Left ventricle myocardium inferior (tissue), 1 donor: ENCODE measurements at places on chromosomes 11 and 22. TPM values are rescaled to one million over a fixed set of nuclear protein-coding genes. Genes with fewer than 3 reads are reported as not detected.
A peak's percentile ranks its signal among the peaks of the same experiment; 100 is the strongest.

DNA sequence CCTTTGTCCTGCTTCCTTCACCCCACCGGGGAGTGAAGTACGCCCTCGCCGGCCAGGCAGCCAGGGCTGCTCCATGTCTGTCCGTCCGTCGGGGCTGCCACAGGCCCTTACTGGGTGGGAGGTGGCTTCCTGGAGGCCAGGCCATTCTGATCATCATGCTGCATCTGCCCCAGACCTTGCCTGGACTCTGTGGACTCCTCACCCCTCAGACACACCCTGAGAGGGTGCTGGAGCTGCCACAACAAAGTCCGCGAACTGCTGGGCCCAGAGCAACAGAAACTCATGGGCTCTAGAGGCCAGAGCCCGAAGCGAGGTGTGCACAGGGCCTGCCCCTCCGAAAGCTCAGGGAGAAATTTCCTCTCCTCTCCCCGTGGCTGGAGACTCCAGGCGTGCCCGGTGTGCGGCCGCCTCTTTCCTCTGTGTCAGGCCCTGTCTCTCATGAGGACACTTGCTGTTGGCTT is 124.2 kb downstream of the KCNQ1OT1 start:
- peak; percentile 11 for DNase-seq

- no peak for DNase-seq
Measured at GRCh38 chr11:27563201-27563600, 56.6 kb upstream of the LIN7C start.

- no peak for DNase-seq
Measured at GRCh38 chr11:121483805-121484480, 31.2 kb upstream of the SORL1-AS1 start.

GRCh38 chr11:129374993-129375750 is 476 bp upstream of the BARX2 start:
- no peak for DNase-seq

DNA sequence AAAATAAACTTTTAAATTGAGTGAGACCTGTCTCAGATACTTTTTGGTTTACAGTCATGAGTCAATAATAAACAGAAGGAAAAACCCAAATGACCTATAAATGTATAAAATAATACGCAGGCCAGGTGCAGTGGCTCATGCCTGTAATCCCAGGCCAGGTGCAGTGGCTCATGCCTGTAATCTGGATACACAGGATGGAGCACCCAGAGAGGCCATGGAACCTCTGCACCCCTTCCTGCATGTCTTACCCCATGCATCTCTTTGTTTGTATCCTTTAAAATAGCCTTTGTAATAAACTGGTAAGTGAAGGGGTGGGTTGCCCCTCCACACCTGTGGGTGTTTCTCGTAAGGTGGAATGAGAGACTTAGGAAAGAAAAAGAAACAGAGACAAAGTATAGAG is 8.9 kb upstream of the PLAAT4 start:
- DNase-seq, result no peak

- no peak for DNase-seq
Measured at GRCh38 chr11:44382118-44382517, 72.2 kb upstream of the ALX4 start.

DNA sequence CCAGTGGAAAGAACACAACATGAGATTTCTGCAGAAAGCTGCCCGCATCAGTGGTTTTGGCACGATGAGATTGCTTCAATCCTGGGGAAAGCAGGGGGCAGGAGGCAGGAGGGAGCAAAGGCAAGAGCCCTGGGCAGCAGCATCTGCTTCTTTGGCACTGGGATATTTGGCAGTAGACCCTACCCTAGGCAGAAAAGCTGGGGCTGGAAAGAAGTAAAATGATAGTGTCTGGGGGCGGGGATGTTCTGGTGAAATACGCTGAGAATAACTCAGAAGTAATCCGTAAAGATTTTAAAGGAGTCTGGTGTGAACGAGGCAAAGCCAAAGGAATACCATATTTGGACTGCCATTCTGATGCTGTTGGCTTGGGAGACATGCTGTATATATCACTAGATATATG is 62.0 kb downstream of the FAM76B start:
- no peak for DNase-seq

DNA sequence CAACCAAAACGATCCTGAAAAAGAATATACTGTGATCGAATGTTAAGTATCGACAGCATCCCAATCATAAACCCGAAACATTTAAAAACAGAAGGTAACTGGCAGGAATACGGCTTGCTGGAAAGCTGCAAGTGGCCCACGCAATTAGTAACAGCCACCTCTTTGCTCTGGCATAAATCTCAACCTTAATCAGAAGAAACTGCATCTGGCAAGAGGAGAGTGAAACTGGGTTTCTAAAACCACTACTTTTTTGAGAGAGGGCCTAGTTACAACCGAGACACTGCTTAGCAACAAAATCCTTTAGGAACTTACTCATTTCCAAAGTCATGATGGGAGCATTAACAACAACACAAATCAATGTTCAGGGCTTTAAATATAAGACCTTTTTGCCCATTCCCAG is 7.9 kb downstream of the NCAPD3 start:
- DNase-seq, result no peak

- DNase-seq, result no peak
Measured at GRCh38 chr11:104372111-104372510, 208.2 kb upstream of the PDGFD start.

DNA sequence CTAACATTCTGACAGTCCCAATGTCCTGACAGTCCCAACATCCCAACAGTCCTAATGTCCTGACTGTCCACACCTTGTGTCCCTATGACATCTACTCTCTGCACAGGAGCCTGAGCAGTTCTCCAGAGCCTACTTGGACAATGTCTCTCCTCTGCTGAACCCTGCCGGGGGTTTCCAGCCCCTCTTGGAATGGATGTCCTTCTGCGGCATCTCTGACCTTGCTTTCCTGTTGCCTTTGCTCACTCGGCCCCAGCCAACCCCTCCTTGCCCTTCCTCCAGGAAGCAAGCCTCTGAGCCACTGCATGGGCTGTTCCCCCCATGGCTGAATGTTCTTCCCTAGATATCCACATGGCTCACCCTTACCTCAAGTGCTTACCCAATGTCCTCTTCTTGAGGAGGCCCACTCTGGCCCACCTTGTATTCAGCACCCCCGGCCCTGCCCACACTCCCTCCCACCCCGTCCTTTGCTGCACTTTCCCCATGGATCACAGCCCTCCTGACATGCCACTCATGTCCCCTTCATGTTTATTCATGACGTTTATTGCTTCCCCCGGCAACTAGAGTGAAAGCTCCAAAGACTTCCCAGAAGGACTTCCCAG is 59.5 kb downstream of the DHCR7 start:
- no peak for DNase-seq

- DNase-seq, result no peak
Measured at GRCh38 chr22:50292643-50293440, 14.6 kb downstream of the PLXNB2 start.

DNA sequence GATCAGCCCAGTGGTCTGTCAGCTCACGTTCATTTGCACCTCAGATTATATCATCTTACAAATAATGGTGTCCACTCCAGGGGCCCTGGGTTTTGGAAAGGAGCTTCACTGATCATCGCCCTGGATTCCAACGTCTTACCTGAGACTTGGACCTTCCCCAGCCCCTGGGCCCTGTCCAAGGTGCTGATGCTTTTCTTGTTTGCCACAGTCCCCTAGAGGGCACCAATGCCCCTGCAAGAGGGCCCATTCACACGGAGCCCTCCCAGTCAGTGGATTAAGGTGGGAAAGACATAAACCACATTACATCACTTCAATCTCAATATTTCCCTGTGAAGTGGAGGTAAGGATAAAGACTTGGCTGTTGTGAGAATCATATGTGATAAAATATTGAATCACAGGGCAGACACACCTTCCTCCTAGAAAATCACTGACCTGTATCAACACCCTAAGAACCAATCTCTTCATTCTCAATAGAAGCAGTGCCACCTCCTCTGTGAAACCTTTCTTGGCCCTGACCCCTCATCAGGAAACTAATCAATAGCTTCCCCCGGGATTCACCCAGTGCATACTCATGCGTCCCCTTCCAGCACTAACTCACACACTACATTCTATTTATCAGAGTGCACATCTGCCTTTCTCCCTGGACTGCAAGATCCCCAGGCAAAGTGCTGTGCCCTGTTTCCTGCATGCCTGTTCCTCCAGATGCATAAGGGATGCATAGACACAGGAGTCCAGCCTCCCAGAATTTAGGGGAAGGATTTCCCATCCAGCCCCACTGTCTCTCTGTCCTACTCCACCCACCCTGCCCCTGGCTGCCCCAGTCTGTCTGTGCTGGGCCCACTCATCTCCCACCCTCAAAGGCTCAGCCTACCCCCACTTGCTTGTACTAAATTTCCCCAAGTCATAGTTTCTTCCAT is 167.0 kb downstream of the BUD13 start:
- no peak for DNase-seq

DNA sequence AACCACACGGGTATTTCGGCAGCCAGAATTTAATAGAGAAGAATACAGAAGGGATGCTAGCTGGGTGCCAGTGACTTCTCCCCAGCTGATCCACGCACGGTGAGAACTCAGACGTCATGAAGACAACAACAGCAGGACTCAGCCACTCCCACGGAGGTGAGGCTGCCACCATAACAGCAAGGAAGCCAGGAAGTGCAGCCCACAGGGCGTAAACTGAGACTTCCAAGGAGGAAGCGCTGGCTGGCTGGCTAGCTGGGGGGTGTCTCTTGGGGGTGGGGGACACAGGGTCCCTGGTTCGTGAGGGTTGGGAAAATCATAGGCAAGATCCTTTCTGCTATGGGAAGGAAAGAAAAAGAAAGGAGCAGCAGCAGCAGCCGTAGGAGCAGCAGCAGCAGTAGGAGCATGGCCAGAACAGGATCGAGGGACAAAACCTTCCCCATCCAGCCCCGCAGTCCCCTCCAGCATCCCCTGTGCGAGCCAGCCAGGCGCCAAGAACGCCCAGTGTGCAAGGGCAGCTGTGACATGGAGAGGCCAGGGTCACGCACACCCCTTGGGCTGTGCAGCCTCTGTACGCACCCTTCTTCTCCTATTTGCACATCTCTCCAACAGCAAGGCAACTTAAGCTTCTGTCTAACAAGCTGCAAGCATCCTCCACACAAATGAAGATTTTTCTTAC is 49.6 kb upstream of the SHANK2 start:
- no peak for DNase-seq

- no peak for DNase-seq
Measured at GRCh38 chr11:636511-637332, at the start of gene DRD4. TSS of gene DRD4 (plus strand) at chr11:637269. CDS start at chr11:637305, 36 bp downstream.

- DNase-seq, result no peak
Measured at GRCh38 chr22:44307509-44308169, 5.1 kb downstream of the SHISAL1 start.

- no peak for DNase-seq
Measured at GRCh38 chr22:28656181-28656580, 23.5 kb downstream of the TTC28 start.

GRCh38 chr22:20957683-20958431 is 9.2 kb upstream of the AIFM3 start:
- peak; percentile 33 for DNase-seq

DNA sequence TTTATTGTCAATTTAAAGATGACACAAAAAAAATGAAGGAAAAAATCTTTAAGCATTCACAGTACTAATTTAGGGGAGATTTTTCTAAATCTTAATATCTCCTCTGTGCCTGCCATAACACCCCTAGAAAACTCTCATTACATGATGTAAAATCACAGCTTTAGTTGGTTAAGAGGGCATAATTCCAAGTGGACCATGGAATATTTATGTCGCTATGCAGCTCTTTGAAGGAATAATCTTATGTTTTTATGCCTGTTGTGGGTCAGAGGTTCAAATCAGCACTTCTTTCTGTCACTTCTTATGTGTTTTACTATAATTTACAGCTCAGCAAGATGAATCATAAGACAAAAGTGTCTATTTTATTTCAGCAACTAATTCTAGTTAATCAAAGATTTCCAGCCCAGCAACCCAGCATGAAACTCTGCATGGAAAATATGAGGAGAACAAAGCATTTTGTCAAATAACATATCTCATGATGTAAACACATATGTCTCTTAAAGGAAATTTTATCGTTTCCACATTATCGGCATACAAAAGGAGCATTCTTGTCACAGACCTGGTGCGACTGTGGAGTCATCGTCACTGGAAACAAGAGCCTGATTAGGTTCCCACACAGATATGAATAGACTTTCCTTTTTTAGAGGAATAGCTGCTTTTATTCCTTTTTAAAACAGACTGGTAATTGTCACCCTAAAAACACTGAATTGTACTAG is 274.8 kb downstream of the SOX6 start:
- no peak for DNase-seq

- DNase-seq, result no peak
Measured at GRCh38 chr11:7759010-7759409, 37.7 kb downstream of the OR5P2 start.

DNA sequence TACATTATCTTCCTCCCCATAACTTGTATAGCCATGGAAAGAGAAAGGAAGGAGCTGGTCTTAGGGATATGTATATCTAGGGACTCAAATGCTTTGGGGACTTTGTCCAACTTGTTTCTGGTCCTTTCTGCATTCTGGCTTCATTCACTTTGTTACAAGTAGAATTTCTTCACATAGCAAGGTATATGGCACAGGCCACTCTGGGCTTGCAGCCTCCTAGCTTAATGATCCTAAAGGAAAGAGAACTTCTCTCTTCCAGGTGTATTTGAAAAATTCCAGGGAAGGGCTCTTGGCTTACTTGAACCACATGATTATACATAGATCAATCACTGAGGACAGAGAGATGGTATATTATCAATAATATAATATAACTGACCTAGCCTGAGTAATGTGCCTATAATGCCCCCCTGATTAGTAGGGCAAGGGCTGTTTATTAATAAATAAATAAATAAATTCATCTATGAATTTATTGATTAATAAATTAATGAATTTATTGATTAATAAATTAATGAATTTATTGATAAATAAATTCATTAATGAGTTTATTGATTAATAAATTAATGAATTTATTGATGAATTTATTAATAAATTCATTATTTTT is 48.2 kb upstream of the CEP295 start:
- DNase-seq, result no peak

Gene KCTD14
- total RNA-seq, result 0.16 TPM

Gene FOLR2
- 20.9 TPM for total RNA-seq

Gene RRP8
- total RNA-seq, result 19.2 TPM

Gene NAV2
- 14.3 TPM for total RNA-seq

Gene THAP7
- total RNA-seq, result 17.8 TPM

Gene TMEM9B
- 51.1 TPM for total RNA-seq

Gene PANX3
- total RNA-seq, result not detected

Gene NRXN2
- 0.71 TPM for total RNA-seq
